BE2C (cell line): ENCODE measurements at places on chromosomes 11 and 22.
A peak's percentile ranks its signal among the peaks of the same experiment; 100 is the strongest.

DNA sequence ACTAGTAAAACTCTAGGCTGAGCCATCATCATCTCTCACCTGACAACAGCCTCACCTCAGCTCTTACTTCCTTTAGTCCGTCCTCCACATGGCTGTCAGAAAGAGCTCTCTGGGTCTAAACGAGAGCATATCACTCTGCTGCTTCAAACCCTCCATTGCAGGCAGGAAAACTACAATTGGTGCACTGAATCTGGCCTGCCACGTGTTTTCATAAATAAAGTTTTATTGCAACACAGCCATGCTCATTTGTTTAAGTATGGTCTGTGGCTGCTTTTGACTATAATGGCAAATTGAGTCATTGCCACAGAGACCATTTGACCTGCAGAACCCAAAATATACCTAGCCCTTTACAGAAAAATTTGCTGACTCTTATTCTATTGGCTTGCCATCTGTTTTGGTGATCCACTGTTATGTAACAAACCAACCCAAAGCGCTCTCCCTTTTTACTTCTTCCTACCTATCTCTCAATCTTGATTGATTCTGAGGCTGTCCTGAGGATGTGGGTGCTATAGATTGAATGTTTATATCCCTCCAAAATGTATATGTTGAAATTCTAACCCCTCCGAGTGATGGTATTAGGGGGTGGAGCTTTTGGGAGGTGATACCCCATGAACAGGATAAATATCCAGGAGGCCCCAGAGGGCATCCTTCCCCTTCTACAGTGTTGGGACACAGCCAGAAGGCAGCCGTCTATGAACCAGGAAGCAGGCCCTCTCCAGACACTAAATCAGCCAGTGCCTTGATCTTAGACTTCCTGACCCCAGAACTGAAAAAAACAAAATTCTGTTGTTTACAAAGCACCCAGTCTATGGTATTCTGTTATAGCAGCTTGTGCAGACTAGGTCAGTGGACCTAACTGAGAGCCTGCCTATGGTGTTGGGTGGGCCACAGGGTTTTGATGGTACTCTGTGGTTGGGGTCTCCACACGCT lies 99.9 kb downstream of the PIWIL4 start:
- DNase-seq, result no peak

DNA sequence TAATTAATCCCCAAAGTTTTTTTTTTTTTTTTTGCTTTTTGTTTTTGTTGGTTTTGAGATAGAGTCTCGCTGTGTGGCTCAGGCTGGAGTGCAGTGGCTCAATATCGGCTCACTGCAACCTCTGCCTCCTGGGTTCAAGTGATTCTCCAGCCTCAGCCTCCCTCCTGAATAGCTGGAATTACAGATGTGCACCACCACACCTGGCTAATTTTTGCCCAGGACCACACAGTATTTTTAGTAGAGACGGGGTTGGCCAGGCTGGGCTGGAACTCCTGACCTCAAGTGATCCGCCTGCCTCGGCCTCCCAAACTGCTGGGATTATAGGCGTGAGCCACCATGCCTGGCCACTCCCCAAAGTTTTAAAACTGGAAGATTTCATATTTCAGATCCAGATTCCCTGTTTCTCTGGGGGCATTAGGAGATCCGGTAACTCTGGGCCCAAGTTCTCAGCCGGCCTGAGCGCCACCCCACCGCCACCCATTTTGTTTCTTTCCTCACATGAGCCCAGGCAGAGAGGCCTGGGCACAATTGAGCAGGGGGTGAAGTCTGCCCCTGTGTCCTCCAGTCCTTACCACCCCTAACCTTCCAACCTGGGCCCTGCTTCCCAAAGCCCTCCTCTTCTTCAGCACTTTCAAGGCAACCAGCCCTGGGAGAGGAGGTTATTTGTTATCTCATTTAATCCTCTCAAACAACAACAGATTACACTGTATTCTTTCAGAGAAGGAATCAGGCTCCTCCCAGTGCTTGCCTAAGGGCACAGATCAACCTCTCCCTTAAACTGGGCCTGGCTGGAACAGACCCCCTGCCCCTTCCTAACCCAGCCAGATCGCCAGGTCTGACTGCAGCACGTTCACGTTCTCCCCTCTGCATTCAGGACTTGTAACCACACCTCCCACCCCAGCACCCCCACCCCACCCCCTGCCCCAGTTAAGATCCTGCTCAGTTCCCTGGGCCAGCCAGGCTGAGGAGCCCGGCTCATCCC lies 1.9 kb upstream of the CSNK1E start:
- no peak for DNase-seq

DNA sequence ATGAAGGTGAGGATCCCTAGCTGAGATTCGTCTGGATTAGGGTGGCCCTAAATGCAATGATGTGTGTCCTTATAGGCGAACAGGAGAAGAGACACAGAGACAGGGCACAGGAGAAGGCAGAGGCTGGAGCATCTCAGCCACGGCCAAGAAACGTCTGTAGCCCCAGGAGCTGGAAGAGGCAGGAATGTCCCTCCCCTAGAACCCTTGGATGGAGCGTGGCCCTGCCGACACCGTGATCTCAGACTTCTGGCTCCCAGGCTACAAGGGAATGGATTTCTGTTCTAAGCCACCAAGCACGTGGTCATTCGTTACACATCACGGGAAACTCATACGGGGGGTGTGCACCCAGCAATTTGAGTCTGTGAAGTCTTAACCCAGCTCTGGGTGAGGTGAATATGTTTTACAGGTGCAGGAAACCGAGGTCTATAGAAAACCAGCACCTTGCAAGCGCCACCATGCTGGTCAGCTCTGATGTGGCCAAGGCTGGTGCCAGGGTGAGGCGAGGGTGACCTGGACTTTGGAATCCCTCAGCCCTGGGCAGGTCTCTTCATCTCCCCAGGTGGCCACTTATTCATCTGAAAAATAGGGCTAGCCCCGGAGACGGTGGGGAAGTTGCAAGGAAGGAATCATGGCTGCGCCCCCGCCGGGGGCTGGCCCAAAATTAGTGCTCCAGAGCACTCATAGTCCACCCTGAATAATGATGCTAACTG lies 89.5 kb upstream of the FGF3 start:
- DNase-seq, result no peak

DNA sequence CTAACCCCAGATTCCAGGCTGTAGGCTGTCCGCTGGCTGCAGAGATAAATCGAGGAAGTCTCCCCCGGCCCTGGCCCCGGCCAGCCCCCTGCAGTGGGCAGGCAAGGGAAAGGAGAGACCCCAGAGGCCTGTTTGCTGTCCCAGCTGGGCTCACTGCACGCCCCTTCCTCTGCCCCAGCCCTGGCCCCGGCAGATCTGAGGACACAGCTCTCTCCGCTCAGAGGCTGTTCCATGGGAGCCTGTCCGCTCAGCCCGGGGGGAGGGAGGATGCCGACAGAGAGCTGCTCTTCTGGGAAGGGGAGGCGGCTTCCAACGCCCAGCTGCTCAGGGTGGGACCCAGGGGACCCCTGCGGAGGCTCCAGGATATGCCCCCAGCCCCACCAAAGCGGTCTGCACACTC lies 37.7 kb upstream of the H19 start:
- DNase-seq, result no peak

DNA sequence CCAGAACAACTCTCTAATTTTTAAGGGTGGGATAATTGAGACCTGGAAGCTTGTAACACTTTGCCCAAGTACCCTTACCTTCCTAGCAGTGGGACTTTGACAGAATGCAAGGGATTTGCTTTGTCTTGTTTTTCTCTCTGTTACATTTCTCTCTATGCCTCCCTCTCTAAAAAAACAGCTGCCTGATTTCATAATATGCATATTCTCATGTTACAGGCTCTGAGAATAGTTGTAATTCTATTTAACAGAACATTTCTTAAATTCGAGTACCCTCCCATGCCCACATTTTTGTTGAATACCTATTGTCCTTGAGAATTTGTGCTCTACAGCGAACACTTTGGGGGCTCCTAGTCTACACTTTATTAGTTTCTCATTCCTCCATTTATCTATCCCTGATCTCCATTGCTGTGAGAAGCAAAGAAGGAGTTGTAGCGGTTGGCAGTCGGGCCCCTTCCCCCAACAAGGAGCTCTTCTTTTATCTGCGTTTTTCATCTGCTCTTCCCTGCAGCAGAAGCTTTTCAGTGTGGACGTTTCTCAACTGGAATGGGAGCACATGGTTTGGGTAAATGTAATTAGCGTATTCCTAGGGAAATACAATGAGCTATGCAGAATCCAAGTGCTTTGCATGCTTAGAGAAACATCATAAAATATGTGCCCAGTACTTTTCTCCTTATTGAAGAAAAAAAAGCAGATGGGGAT lies 117.7 kb upstream of the CCDC90B start:
- peak; percentile 39 for DNase-seq

DNA sequence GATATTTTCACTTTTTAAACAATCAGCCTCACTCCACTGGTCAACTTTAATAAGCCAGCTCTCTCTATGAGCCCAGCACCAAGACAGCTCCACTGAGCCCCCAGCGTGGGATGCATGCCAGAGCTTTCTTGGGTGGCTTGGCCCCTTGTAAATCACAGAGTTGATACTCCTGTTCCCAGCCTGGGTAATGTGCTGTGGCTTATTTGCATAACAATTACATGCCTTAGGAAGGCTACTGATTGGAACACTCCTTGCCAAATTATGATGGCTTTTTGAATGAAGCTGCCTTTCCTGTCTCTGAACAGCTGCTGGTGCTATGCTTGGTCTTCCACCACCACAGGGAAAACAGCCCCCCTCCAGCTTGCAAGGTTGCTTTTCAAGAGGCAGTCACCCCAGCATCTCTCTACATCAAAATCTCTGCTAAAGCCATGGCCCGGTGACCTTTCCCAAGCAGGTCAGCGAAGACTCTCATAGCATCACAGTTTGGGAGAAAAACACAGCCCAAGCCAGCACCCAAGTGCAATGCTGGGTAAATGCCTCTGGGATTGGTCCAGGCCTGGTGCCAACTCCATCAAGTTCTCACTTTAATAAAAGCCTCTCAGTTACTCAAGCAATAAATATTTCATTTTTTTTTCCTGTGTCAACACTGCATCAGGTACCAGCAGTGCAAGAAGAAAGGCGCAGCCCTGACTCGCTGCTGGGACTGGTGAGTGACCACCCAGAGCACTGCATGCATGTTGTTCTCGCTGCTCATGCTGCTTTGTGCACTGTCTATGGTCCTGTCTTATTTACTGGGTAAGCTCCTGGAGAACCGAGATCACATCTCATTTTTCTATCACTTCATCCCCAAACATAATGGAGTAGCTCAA lies 549.3 kb downstream of the OPCML start:
- DNase-seq, result no peak

- no peak for DNase-seq
Measured at GRCh38 chr22:31128156-31128555, 5.4 kb downstream of the INPP5J start.

DNA sequence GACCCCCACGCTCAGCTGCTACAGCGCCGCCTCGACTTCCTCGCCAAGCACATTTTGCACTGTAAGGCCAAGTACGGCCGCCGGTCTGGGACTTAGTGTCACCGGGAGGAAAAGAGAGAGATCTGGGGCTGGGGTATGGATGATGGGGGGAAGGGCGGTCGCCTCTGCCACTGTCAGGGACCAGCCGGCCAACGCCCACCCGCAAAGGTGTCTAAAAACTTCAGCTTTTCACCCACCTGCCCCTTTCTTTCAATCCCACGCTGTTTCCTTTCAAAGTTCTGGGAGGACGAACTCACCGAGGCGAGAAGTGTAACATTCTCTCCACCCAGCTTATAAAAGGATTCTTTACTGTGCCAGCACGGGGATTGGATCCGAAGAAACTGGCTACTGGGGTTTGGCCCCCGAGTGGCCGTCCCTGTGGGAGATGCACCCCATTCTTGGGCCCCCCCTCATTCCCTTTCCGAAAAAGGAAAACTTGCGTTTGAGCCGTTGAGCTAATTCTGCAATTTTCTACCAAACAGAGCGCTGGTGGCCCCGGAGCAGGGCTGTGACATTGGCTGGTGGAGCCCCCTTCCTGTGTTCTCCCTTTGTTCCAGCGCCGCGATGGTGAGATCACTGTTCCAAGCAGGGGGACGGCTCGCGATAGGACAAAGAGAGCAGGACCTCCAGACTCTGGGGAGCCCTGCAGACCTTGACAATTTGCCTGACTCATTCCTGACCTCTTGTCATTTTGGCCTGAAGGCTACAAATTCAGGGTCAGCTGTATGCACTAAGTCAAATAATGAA lies 1.8 kb downstream of the FJX1 start:
- DNase-seq, result peak; percentile 66

DNA sequence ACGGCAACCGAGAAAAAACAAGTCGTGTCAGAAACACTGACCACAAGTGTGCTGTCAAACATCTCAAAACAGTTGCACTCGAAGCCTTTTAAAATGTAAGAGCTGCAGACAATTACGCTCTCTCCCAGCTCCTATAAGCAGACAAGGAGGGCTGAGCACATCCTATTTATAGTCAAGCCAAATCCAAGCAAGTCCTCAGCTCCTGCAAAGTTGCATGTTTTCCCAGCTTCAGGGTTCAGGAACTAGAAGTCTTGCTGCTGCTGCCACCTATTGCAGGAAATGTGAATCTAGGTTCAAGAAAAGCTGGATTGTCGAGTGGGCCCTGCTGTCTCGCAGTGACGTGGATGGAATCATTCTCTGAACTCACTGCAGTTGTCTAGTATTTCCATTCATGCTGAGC lies 15.5 kb downstream of the EFCAB6 start:
- no peak for DNase-seq

DNA sequence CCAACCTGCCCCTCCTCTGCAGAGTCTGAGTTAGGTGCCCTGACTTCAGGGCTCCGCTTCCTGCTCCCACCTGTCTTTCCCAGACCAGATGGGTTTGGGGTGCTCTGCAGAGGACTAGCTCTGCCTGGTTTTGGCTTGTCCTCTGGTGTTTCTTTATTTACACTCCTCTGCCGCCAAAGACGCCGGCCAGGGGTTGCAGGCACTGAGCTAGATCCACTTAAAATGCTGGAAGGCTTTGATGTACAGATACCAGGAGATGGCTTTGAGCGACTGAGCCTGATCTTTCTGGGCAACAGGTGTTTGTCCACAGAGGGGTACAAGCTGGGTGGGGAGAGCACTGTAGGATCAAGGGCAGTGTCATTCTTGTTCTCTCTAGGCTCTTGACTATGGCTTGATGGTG lies 3.9 kb downstream of the SELENOH start:
- DNase-seq, result no peak

DNA sequence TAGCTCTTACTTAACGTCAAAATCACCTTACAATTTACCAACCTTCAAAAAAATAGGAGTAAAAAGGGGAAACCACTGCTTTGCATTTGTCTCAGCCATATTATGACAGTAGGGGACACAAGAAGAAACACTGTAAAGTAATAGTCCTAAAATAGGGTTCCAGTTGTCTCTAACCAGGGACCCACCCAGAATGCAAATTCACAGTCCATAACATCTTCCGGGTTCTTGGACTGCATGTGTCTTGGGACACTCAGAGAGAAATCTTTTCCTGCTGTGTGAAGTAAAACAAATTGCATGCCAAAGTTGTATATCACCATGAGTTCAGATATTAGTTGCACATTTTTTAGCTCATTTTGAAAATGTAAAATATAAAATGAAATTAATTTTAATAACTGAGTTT lies 69.8 kb upstream of the PGR start:
- DNase-seq, result no peak

DNA sequence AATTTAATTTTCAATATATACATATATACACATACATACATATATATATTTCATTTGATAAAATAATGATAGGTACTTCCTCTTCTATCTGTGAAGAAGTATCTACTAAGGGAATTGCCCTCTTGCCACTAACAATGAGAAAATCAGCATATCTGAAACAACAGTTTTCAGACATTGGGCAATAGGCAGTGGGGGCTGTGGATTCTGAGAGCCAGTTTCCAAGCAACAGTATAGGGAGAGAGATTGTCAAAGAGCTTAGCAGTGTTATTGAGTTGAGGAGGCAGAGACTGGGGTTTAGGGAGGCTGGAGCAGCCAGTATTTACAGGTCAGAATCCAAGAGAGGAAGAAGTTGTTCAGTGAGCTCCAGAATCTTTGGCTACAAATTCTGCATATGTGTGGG lies 119.3 kb downstream of the ARFGAP2 start:
- DNase-seq, result no peak

GRCh38 chr22:22168190-22168940 lies 76.2 kb upstream of the VPREB1 start:
- peak; percentile 45 for DNase-seq
